ENCODE measurements at places on chromosomes 16 and 17.

DNA sequence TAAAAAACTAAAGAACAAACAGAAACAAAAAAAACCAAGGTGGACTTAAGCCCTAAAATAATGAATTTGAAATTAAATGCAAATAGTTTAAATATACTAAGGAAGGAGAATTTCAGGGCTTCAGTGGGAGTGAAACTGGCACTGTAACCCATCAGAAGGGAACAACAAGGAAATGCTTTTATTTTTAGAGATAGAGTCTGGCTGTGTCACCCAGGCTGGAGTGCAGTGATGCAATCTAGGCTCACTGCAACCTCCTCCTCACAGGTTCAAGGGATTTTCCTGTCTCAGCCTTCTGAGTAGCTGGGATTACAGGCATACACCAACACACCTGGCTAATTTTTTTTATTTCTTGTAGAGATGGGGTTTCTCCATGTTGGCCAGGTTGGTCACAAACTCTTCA lies 625.2 kb upstream of the CDH8 start:
- DNase-seq: no peak

GRCh38 chr16:89621136-89621697 lies 7.8 kb downstream of the DPEP1 start:
- no peak for DNase-seq

GRCh38 chr16:25045696-25046381 lies 30.7 kb upstream of the ARHGAP17 start:
- DNase-seq: no peak

GRCh38 chr16:49531931-49532840 lies 158.6 kb downstream of the C16orf78 start:
- no peak for DNase-seq

- no peak for DNase-seq
These were observed 56.8 kb downstream of the NQO1 start for GRCh38 chr16:69669577-69669976.

DNA sequence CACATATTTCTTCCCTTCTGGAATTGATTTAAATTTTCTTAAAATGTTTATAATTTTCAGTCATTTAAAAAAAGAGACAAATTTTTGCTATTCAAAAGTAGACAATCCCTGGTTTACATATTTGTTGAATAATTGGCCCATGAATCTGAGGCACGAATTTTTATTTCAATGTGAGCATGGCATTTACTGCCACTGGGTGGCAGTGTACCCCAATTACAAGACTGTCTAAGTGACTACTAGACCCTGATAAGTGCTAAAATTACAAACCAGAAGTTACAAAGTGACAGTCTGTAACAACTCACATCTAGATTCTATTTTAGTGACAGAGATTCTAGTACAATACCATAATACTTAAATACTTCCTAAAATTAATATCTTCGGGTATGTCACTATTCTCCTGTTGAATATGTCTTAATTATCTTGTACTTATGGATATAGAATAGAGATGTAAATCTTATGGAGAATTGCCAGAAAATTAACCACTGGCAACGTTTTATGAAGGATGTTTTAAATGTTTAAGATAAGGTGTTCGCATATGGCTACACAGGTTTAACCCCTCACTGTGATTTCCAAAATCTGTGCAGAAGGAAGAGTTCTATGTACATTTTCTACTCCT lies 235.8 kb downstream of the MAP2K4 start:
- DNase-seq: peak; percentile 62

DNA sequence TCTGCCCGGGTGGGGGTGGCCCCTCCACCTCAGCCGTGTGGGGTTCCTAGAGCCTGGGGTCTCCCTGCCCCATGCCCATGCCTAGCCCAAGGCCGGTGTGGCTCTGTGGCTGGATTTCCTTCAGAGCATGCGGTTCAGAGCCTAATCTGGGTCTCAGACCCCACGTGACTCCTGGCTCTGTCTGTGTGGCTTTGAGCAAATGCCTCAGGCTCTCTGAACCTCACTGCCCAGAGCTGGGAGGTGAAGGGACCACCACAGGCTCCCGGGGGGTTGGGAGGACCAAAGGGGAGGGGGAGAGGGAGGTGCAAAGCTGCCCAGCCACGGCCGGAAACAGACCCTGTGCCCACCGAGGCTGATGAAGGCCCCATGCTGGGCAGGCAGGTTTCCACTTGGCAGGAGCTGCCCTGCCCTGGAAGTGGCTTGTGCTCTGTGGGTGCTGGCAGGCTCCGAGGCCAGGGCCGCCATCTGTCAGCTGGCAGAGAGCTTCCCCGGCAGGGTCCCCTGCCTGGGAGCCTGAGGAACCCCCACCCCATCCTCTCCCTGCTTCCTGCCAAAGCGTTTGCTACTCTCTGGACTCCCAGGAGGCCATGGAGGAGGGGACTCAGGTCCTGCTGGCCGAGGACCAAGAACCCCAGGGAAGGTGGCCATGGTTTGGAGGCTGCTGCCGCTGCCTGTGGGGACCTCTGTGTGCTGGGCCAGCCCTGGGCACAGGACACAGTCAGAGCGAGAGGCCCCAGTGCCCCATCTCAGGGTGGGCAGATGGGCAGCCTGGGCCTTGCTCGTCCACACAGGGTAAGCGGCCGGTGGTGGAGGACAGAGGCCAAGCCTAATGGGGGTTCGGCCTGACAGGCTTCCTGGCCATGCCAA lies 4.0 kb downstream of the CDH15 start:
- DNase-seq: peak; percentile 92

DNA sequence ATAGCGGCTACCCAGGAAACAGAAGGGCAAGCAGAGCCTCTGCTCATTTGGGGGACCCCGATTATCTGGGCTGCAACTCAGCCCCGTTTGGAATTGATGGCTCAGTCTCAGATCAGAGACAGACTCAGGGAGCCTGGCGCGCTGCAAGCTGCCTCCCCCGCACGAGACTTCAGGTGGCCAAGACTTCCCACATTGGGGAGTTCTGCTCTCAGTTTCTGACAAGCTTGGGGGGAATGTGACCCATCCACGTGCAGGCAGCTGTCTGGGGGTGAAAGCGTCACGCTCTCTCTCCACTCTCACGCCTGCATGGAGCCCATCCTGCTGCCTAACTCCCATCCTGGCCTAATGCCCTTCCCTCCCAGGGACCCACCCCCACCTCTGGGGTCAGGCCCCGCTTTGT lies 157.6 kb upstream of the GSE1 start:
- no peak for DNase-seq

- peak; percentile 50 for DNase-seq
These were observed 10.6 kb upstream of the CETP start for GRCh38 chr16:56950881-56951771.

GRCh38 chr16:1167276-1168107 lies 14.6 kb downstream of the CACNA1H start:
- DNase-seq: peak; percentile 85

DNA sequence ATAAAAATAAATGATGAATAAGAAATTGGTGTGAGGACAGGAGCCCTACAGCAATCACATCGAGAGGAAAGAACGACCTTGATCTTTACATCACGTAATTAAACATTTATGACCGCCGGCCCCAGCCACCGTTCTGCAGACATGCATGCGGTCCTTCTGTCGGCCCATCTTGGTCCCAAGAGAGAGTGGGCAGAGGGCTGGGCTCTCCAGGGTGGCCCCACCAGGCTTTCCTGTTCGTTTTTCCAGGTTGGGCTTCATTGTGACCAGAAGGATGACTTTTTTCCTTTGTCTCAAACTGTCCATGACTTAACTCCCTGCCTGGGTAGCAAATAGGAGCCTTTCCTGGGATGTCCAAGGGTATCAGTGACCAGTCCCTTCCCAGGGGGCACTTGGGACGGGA lies 3.3 kb upstream of the CRISPLD2 start:
- DNase-seq: no peak

DNA sequence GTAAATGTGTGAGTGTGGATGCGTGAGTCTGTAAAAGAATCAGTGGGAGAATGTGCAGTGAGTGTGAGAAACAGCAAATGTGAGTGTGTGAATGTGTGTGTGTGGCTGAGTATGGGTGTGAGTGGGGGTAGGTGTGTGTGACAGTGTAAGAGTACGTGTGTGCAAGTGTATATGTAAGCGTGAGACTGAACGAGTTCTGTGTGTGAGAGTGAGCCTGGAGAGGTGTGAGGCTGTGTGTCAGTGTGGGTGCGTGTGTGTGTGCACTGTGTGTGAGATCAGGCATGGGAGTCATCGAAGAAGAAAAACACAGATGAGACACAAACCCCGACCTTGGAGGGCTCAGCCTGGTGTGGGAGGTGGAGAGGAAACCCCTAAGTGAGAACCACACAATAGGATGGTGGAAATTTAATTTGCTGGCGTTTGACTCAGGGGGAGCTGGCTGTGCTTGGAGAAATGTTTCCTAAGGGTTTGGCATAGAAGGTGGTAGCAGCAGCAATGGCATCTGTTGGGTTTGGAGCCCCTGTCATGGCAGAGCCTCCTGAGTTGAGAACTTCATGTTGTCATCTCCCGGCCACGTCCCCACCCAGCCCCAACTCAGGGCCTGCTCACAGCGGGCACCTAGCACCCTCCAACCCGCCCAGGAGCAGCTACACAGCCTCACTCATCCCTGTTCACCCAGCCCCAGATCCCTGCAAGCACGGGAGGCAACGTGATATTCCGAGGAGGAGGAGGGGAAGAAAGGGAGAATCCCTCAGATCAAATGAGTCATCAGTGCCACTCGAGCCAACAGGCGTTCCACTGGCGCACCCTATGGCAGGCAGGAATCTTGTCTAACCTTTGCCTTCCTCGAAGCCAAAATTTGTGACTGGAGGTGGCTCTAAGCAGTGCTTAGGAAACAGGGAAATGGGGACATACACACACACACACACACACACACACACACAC lies 14.3 kb upstream of the NUBP1 start:
- DNase-seq: peak; percentile 31

DNA sequence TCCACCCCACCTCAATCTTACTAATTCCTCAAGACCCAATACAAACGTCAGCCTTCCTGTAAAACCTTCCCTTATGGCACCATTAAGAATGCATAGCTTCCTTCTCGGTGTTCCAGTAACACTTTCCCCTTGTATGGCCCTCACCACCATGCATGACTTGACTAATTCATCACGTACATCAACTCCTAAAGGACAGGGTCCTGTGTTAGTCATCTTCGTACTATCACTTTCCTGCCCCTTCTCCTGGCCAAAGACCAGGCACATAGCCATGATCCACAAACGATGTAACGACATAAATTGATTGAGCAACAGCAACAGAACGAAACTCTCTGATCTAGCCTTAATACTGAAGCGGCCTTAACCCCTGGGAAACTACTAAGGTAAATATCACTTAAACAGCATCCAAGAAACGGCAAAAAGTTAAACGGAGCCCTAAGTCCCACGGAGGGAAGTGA lies 612 bp downstream of the PSMD12 start:
- no peak for DNase-seq

GRCh38 chr16:26700250-26700649 lies 366.5 kb upstream of the C16orf82 start:
- no peak for DNase-seq

- DNase-seq: peak; percentile 91
These were observed 19.7 kb upstream of the RCVRN start for GRCh38 chr17:9924735-9925191.

- no peak for DNase-seq
These were observed 10.5 kb upstream of the MPO start for GRCh38 chr17:58291246-58291645.

DNA sequence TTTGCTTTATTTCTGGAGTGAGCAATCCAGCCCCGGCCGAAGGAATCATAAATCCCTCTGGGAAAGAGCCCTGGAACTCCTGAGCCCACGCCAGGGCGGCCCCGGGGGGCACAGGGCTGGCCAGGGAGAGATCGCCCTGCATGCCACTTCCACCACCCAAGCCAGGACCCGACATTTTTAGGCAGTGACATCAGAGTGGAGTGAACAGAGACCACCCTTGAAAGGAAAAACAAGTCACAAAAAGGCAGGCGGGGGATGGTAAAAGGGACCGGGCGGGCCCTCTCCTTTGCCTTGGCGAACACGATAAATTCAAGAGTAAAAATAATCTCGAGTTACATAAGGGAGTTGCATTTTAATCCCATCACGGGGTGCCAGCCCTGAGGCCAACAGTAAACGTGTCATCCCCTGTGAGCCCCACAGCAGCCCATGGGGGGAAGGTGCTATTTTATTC lies 284.1 kb downstream of the C16orf95 start:
- no peak for DNase-seq

DNA sequence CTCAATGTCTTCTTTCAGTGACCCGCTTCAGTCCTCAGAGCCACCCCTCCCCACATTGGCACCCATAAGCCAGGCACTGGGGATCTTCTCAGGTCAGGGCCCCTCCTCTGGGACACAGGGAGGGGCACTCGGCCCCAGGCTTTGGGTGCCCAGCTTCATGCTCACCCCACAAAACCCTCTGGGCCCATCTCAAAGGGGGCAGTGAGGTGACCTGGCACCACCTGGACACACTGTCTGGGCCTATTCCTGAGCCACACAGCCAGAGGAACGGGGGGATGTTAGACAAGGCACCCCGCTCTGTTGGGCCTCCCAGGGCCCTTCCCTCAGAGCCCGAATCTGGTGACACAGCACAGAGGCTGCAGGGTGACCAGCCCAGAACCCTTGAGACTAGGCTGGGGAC lies 36.1 kb downstream of the TNFRSF13B start:
- DNase-seq: no peak

- DNase-seq: no peak
These were observed 9.8 kb upstream of the KIF19 start for GRCh38 chr17:74316220-74316619.

GRCh38 chr16:49936791-49937190 lies 80.9 kb upstream of the ZNF423 start:
- no peak for DNase-seq

DNA sequence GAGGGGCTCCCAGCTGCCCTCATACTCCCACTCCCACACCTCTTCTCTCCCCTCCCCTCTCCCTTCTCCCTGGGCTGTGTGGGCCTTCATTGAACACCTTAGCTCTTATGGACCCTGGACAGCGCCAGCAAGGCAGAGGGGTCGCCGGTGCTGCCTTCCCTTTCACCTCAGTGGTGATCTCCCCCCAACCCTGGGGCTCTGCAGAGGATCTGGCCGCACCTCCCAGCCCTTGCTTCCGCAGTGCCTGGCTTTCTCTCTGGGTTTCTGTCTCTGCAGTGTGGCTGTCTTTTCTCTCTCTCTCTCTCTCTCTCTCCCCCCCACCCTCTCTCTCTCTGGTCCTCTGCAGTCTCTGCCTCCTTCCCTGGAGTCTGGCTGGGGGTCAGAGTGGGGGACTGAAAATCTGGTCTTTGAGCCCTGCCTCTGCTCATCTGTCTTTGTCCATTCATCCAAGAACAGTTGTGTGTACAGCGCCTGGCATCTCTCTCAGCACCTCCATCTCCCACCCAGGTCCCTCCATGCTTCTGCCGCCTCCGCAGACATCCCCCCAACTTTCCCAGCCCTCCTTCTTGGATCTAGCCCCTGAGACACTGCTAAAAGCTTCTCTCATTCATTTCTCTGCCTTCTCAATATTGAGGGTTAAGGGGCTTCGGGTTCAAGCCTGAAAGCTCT lies 1.1 kb downstream of the SEZ6L2 start:
- peak; percentile 34 for DNase-seq

- peak; percentile 15 for DNase-seq
These were observed 3.3 kb downstream of the SRCIN1 start for GRCh38 chr17:38602453-38602852.

Data from cerebellar cortex (tissue), 1 donor.